SHP77 treated with DMSO at 0.1 percent for 48 hours (cell line): ENCODE measurements at places on chromosomes 12 and 14.

- no peak for DNase-seq
Observed at GRCh38 chr12:76346236-76346635, 2.0 kb downstream of the BBS10 start.

GRCh38 chr14:101836135-101836534, 74.6 kb downstream of the PPP2R5C start:
- DNase-seq, result no peak

GRCh38 chr12:4047421-4047820, 174.2 kb upstream of the PARP11 start:
- no peak for DNase-seq

DNA sequence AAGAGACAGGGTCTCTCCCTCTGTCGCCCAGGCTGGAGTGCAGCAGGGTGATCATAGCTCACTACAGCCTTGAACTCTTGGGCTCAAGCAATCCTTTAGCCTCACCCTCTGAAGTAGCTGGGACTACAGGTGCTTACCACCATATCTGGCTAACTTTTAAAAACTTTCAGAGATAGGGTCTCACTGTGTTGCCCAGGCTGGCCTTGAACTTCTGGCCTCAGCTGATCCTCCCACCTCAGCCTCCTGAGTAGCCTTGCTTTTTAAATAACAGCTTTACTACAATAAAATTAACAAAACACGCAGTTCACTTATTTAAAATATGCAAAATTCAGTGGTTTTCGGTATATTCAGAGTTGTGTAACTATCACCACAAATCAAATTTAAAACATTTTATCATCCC, 79.0 kb downstream of the RCOR1 start:
- no peak for DNase-seq

GRCh38 chr14:50892255-50892654, 20.4 kb downstream of the ABHD12B start:
- DNase-seq, result no peak

GRCh38 chr14:30928462-30928861, 54.1 kb downstream of the COCH start:
- DNase-seq, result no peak

- DNase-seq, result no peak
Observed at GRCh38 chr14:96889091-96889490, 91.9 kb downstream of the VRK1 start.

GRCh38 chr12:19759227-19759626, 319.9 kb downstream of the AEBP2 start:
- no peak for DNase-seq

- DNase-seq, result no peak
Observed at GRCh38 chr14:37597914-37598746, 2.7 kb downstream of the TTC6 start.

DNA sequence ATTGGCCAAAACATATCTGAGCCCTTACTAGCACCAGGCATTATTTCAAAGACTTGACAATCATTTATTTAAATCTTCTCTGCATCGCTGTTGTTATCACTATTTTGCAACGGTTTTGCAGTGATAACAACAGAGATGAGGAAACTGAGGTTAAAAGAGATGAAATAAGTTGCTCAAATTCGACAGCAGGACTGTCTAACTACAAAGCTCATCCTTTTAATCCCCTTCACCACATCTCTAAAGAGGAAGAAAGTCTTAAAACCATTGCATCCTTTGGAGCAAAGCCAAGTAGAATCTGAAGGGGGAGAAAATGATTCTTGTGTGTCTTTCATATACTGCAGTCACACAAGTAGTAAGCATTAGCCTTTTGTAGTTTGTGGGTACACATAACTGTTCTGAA, 14.8 kb upstream of the ETNK1 start:
- no peak for DNase-seq

GRCh38 chr14:43872752-43873655, 634.1 kb downstream of the FSCB start:
- DNase-seq, result no peak

- no peak for DNase-seq
Observed at GRCh38 chr12:67748743-67749040, 100.1 kb downstream of the DYRK2 start.

DNA sequence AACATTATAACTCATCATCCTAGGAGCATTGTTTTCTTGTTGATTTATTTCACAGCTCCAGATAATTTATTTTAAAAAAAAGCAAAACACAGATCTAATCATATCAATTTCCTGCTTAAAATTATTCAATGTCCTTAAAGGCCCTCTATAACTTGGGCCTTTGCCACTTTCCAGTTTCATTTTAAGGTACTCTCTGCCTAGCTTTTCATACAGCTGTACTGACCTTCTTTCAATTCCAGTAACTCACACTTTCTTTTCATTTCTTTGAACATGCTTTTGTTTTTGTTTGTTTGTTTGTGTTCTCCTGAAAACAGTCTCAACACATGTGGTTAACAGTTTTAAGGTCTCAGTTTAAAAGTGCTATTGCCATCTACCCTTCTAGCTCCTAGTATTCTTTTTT, 281.9 kb downstream of the ACSS3 start:
- DNase-seq, result no peak

DNA sequence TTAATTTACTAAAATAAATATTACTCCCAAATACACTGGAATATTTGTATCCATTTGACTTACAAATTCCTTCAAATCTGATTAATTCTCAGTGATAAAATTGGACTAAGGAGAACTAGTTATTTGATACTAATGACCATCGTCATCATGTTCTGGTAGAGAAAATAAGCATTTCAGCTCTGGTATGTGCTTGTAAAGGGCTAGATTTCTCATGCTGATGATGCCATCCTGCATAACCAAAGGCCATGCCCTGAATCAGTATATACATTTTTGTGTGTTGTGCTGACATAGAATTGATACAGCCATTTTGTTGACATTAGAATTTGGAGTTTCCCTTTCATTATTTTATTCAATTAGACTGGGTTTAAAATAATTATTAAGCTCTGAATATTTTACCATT, 148.9 kb downstream of the PCNX1 start:
- DNase-seq, result no peak

GRCh38 chr14:49997991-49998390, 105.1 kb downstream of the ARF6 start:
- DNase-seq, result no peak

DNA sequence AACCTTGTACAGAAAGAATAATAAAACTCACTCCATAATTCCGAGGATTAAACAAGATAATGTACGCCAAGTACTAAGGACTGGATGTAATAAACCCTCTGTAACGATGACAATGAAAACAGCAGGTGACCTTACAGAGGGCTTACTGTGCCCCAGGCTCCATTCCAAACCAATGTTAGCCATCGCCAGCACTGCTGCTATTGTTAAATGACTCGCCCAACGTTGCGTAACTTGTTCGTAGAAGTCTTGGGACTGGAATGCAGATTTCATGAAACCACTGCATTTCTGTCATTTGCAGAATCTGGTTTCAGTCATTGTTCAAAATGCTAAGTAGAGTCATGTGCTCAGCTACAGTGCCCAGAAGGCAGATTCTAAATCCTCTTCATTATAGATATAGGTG, 728 bp upstream of the STON2 start:
- DNase-seq, result no peak

GRCh38 chr12:57837864-57838562, 8.5 kb downstream of the CTDSP2 start:
- no peak for DNase-seq

DNA sequence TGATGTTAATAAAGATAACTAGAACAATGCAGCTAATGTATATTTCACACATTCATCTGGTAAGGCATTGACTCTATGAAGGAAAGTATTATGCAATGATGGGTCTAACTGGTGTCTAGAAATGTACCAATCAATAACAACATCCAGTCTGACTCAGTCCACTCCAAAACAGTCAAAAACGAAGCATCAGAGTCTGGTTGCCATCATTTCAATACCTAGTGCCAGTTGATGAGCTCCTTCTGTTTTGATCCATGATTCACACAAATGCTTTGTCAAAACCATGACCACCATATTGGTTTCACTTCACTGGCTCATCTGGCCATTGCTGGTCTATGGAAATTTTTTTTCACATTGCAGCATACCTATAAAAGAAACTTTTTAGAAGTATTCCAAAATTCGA, 747.2 kb upstream of the TMEM132C start:
- DNase-seq, result no peak

DNA sequence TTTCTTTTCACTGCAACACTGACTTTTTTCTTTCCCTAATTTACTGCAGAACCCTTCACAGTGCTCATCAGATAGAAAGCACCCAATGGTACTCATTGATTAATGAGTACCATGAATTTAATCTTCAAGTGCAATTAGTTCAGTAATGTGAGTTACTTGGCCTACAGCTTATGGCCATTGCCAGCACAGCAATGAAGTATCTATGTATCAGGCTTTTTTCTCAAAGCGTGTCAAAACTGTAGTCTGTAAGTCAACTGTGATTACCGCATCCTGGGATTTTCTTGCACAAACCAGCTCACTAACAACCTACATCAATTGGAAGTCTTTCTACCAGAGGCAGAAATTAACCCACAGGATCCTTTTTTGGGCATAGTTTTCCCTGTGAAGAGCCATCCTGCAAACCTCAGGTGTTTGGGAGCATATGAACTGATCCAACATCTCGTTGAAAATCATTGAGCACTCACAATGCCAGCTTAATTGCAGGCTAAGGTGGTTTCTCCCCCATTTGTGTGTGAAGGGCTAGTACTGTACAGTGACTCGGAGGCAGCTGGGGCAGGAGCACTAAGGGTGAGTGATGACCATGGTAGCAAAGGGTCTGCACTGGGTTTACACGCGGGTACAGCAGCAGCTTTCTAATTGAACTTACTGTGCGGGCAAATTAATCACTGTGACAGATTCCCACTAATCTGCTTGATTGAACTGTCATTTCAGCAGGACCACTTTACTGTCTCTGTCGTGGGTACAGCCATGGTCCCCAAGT, 619.3 kb downstream of the SNAPC1 start:
- no peak for DNase-seq

- no peak for DNase-seq
Observed at GRCh38 chr14:52325630-52326029, 11.5 kb downstream of the PTGER2 start.

DNA sequence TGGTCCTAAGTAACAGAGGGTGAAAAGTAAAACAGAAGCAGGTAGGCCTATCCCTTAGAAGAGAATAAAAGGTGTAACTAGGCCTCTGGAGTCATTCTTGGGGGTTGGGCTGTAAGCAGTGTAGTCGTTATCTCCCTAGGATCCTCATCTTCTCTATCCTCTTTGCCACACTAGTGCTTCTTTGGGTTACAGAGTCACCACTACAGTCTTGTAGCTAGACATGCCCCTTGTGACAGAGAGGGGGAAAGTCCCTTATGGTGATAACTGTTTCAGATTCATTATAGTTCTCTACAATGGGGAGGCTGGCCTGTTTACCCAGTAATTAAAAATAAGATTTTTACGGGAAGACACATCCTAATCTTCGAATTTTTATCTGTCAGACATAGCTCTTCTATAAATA, 16.4 kb upstream of the SRP54 start:
- no peak for DNase-seq

GRCh38 chr14:39957290-39957689, 525.1 kb upstream of the FBXO33 start:
- no peak for DNase-seq

GRCh38 chr12:123050331-123050831, 69.9 kb downstream of the ARL6IP4 start:
- no peak for DNase-seq

GRCh38 chr12:96359328-96359727, 40.9 kb downstream of the CDK17 start:
- DNase-seq, result no peak

DNA sequence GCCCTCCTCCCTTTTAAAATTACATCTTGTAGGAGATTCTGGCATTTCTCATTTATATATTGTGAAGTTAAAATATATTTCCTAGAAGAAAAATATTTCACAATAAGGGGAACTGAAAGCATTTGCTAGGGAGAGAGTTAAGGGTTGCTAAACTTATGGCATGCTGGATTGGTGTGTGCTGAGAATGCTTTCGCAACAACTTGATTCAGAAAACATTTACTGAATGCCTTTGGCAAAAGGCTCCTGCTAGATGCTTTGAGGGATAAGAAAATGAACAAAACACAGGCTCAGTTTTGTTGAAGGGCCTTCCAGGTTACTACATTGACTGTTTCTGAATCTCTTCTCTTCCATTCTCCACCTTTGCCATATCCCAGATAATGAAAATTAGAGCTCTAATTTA, 67.5 kb downstream of the DIP2B start:
- no peak for DNase-seq

DNA sequence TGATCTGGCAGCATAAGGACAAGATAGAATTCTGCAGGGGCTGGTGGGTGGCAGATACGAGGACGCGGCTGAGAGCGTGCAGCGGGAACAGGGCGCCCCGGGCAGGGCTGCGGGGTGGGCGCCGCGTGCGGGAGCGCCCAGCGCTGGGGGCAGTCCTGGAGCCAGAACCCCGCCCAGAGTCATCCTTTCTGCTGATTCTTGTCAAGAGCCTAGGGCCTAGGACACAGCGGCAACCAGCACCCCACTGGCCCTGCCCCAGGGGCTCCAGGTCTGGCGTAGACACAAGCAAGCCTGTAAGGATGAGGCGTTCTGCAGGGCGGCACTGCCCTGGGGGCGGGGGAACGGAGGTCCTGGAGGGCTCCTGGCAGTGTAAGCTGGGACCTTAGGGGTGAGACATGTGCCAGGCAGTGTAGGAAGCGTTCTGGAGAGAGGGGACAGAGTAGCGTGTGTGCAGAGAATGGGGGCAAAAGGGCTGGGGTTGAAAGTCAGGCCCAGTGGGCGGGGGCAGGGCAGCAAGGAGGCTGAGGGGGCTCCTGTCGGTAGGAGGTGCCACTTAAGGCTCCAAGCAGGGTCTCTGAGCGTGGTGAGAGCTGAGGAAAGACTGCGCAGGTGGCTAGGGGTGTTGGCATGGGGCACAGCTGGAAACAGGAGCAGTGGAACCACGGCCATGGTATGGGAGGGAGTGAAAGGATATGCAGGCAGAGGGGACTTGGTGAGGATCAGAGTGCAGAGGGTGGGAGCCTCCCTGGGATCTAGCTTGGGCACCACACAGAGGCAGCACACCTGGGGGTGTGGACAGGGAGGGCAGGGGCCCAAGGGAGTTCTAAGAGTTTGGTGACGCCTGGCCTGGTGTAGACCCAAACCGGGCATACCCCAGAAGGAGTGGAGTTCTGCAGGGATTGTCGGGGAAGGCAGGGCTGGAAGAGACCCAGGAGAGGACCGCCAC, 845 bp upstream of the AHNAK2 start:
- DNase-seq, result peak; percentile 8

DNA sequence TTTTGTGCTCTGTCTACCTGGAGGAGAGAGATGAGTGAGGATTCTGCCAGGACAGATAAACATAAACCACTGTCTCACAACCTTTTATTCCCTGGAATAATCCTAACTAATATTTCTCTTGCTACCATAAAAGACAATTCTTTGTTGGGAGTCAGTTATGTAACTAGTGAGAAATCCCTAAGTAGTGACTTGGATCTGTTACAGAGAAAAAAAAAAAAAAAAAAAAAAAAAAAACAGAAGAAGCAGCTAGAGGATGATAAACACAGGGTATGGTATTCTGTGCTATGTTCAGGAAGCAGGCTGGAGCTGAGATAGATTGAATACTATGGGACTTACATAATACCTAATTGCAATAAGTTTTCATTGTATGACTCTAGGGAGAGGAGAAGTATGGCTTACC, 178.7 kb downstream of the CNTN1 start:
- DNase-seq, result no peak
